ENCODE measurements at places on chromosomes 3 and 15. TPM values are rescaled to one million over a fixed set of nuclear protein-coding genes. Genes with fewer than 3 reads are reported as not detected.

- DNase-seq = no peak
Observed at GRCh38 chr3:119356646-119357045, 62.5 kb downstream of the ARHGAP31 start.

DNA sequence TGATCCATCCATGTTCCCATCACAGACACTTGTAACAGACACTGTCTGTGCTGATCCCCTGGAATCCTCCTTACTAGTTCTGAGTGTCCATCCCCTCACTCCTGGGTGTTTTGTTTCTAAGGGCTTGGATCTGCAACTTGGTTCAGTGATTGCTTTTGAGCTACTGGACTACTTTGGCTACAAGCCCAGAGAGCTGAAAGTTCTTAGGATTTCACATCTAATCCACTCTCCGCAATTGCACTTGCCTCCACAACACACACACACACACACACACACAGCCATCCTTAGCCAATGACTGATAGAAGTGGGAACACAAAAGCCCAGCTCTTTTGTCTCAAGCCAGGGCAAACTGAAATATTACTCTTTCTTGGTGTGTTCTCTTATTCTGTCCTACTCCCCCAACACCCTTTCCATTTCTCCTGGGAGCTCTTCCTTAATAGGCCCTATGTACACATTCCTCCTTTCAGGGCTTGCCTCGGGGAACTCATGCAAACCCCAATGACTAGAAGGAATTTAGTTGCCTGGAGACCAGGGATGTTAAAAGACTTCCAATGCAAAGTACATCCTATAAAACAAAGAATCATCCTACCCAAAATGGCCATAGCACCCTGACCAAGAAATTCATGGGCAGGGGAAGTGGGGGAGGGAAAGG is 206.1 kb upstream of the UBE2E2 start:
- no peak for DNase-seq

DNA sequence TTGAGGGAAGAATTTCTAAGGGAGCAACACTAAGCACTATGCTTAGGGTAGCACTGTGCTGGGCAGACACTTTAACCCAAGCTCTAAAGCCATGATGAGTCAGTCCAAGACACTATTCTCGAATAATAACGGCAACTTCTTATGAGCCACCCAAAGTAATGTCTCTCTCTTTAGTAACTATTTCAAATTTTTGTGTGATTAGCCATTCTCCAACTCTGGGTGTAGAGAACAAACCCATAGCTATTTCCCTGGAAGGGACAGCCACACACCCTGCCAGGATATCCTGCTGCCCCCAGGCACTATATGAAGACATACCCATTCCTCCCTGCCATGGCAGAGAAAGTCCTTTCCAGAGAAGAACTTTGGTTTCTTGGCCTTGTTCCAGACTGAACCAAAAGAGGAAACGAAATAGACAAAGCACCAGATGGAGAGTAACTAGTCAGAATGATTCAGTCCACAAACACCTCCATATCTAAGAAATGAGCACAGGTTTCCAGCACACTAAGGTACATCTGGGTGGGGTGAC is 384.9 kb upstream of the THBS1 start:
- no peak for DNase-seq

The PCOLCE2 gene
- not detected for total RNA-seq

The TBC1D23 gene
- total RNA-seq = 73.1 TPM

Data from stomach (tissue), 19 donors.